NCI-H1105 treated with DMSO at 0.1 percent for 48 hours (cell line): ENCODE measurements at places on chromosomes 2 and 18.
A peak's percentile ranks its signal among the peaks of the same experiment; 100 is the strongest.

- DNase-seq: no peak
Measured at GRCh38 chr2:222736301-222736700, 64.8 kb downstream of the MOGAT1 start.

DNA sequence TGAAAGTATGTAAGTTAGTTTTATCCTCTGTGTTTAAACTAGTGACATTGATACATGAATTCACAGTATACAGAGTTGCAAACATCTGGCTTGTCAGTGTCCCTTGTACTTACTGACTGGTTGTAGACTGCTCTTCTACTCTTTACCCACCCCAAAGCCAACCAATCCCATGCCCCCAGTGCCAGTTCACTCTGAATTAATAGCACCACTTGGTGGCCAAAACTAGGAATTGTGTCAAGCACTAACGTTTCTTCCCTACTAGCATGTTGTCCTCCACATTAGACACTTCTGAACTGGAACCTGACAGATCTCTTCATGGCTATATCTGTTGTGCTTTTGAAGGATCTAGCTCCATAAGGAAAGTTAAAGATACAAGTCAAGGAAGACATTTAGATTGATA is 27.2 kb upstream of the OTX1 start:
- DNase-seq: peak; percentile 4

DNA sequence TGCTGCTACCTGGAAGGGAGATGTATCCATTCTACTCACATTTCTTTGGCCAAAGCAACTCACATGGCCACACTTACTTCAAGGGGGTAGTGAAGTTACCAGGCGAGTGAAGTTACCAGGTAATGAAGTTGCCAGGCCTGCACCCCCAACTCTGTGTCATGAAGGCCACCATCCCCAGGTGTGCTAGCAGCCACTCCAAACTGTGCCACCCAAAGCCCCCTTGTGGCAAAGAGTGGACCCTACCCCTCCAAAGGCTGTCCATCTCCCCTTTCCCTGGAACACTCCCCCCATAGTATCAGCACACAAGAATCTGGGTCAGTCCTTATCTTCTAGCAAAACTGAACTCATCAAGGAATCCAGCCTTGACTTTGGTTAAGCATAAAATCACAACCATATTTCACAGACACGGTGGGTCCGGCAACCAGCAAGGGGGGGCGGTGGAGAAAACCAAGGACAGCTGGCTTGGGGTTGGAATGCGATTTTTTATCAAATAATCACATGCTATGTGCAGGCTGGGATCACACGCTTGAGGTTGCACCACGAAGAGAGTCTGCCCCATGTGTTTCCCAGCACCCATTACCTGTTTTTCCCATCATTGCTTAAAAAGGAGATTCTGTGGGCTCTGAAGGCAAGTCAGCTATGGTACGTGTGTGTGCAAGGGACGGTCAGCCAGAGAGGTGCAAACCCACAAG is 60.9 kb downstream of the ZFP36L2 start:
- no peak for DNase-seq

DNA sequence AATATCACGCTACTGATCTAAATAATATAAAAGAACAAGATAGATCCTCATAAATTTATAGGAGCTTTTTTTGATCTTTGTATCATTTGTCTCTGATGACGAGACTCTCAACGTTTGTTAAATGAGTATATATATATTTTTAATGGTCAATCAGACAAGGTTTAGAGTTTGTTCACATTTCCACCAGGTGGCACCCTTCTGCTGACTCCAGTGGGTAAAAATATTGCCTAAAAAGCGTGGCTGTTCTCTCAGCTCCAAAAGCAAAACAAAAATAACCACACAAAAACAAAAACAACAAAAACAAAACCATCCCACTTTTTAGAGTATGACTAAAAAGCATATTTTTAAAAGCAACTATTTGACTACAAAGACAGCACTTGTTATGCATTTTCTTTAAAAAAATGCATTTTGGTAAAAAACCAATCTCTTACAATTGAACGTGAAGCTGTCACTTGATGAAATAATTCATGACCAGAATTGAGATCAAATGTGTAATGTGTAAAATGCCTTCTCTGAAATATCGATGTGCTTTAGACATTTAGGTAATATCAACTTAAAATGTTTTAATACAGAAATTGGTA is 723.2 kb downstream of the DPP10 start:
- DNase-seq: peak; percentile 65

- no peak for DNase-seq
Measured at GRCh38 chr18:48942086-48942485, 8.7 kb downstream of the SMAD7 start.
